ENCODE measurements at places on chromosomes 6 and 20. TPM values are rescaled to one million over a fixed set of nuclear protein-coding genes. Genes with fewer than 3 reads are reported as not detected.

Gene PHF20
- total RNA-seq, result 46.2 TPM

Gene CST11
- total RNA-seq, result not detected

Gene TAGAP
- total RNA-seq, result 3.6 TPM

Gene TAP1
- 15.4 TPM for total RNA-seq

Gene CUTA
- total RNA-seq, result 58.4 TPM

Gene RGL2
- 51.9 TPM for total RNA-seq

Gene CPNE5
- total RNA-seq, result 8.7 TPM

Gene GATA5
- total RNA-seq, result not detected

Gene PAX1
- 4.1 TPM for total RNA-seq

Gene POU3F2
- total RNA-seq, result 0.41 TPM

Gene ARFGEF3
- total RNA-seq, result 3.3 TPM

Gene DACT2
- 2.4 TPM for total RNA-seq

Gene PRDM1
- total RNA-seq, result 15.5 TPM

Gene PRR18
- 0.10 TPM for total RNA-seq

Gene TDRD6
- total RNA-seq, result 1.4 TPM

Gene RAB32
- 19.8 TPM for total RNA-seq

Gene TCF15
- total RNA-seq, result 4.0 TPM

Gene HLA-DRA
- 43.7 TPM for total RNA-seq

Measured in tongue (tissue), 3 donors.